GM12891 (cell line): ENCODE measurements at places on chromosomes 16 and 17.

DNA sequence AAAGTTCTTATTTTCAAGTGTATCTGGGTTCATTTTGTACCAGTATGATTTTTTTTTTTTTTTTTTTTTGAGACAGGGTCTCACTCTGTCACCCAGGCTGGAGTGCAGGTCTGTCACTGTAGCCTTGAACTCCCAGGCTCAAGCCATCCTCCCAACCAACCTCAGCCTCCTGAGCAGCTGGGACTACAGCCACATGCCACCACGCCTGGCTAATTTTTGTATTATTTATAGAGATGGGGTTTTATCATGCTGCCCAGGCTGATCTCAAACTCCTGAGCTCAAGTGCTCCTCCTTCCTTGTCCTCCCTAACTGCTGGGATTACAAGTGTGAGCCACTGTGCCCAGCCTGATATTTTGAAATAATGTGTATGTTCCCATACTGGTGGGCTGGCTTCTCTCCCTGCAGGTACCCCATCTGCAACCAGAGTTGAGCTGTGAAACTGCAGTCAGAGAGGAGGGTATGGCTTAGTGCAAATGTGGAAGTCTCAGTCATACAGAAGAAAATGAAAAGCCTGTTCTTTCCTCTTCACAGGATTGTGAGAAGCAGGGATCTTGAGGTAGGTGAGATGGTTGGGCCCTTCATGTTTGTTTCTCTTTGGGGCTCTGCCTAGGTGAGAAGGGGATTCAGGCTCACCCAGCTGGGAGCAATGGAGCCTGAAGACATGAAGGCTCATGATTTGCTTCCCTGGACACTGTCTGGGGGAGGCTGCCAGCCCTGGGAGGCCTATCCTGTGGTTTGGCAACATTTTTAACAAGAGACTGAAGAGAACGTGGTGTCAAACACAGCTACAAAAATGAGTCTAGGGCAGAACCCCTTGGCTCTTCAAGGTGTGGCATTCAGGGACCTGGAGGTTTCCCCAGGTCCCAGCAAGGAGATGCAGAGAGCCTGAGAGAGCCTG, 41.3 kb upstream of the SIAH1 start:
- no peak for DNase-seq

GRCh38 chr16:2664574-2664982, 17.7 kb upstream of the KCTD5 start:
- DNase-seq = no peak

DNA sequence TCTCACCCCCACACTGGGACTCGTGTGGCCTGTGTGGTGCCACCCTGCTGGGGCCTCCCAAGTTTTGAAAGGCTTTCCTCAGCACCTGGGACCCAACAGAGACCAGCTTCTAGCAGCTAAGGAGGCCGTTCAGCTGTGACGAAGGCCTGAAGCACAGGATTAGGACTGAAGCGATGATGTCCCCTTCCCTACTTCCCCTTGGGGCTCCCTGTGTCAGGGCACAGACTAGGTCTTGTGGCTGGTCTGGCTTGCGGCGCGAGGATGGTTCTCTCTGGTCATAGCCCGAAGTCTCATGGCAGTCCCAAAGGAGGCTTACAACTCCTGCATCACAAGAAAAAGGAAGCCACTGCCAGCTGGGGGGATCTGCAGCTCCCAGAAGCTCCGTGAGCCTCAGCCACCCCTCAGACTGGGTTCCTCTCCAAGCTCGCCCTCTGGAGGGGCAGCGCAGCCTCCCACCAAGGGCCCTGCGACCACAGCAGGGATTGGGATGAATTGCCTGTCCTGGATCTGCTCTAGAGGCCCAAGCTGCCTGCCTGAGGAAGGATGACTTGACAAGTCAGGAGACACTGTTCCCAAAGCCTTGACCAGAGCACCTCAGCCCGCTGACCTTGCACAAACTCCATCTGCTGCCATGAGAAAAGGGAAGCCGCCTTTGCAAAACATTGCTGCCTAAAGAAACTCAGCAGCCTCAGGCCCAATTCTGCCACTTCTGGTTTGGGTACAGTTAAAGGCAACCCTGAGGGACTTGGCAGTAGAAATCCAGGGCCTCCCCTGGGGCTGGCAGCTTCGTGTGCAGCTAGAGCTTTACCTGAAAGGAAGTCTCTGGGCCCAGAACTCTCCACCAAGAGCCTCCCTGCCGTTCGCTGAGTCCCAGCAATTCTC, 27.4 kb downstream of the STH start:
- DNase-seq = no peak

DNA sequence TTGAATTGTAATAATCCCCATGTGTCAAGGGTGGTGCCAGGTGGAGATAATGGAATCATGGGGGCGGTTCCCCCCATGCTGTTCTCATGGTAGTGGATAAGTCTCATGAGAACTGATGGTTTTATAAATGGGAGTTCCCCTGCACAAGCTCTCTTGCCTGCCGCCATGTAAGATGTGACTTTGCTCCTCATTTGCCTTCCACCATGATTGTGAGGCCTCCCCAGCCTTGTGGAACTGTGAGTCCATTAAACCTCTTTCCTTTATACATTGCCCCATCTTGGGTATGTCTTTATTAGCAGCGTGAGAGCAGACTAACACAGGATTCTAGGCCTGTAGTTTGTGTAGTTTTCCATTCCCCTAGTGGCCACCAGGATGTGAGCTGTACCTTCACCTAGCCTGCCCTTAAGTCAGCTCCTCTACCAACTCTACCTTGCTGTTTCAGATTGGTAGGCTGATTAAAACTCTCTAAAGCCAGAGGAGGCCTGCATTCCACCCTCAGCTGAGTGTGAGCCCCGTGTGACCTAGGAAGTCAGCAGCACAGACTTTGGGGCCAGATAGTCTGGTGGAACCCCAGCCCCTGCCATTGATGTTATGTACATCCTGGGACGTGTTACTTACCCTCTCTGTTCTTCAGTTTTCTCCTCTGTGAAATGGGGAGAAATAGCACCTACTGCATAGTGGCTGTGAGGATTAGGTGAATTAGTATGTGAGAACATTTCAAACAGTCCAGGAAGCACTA, 252.4 kb upstream of the CACNG5 start:
- DNase-seq = no peak

DNA sequence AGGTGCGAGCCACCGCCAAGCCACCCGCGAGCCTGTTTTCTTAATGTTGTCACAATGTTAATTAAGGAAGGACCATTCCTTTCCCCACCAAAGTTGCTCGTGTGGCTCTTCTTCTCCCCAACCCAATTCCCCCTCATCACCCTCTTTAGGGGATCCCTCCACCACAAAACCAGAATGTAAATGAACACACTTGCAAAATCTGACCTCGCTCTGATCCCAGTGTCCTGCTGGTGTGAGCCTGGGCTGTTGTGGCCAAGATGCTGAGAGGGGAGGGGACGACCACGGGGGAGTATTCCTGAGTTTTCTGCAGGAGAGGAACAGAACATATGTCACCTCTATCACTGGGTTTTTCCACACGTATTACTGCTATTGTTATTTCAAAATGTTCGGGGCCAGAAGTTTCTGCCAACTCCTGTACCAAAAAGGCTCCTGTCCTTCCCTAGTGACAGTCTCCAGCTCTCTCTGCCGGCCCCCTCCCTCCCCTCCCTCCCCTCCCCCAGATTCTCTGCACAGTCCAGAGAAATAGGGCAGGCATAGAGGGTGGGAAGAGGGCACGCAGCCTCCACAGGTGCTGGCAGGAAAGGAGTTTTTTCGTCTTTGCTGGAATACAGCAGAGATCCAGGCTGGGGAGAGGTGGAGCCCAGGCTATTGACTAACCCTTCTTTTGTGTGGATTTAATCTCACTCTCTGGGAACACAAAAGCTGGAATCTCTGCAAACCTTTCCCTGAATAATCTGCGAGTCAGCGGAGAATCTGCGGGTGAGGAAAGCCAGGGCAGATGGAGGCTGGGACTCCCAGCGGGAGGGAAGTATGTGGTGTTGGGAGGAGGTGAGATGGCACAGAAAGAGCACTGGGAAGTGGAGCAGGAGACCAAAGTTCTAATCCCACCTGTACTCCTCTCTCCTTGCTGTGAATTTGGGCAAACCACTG, 4.5 kb upstream of the CA4 start:
- no peak for DNase-seq

DNA sequence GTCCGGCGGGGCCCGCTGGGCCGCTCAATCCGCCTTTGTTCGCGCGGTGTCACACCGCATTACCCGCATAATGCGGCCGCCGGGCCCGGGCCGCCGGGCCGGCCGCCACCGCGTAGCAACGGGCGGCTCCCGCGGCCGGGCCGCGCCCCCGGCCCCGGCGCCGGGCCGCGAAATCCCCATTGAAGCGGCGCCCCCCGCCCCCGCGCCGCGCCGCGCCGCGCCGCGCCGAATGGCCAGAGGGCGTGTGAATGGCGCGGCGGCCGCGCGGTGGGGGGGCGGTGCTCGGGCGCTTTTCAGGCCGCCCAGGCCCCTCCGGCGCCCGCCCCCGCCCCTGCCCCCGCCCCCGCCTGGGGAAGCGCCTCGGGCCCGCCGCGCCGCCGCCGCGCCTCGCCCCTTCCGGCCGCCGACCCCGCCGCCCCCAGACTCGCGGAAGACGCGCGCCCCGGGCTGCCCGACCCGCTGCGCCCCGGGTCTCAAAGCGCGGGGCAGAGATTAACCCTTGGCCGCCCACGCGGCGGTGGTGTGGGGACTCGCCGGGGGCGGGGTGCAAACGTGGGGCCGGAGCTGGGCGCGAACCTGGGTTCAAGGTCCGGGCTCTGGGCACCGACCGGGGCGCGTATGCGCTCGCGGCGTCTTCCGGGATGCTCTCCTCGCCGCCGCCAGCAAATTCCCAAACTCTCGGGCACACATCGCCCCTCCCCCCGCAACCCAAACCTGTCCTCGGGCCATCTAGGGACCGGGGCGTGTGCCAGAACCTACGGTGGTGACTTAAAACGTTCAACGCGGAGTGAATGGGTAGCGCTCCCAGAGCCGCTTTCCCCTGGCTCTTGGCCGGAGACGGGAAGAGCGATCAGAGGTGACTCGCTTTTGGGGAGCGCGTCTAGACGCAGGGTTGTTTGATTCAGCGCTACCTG, 46.7 kb downstream of the WNT3 start:
- DNase-seq = no peak

GRCh38 chr17:17387498-17388362, 84.6 kb downstream of the NT5M start:
- no peak for DNase-seq

GRCh38 chr17:55175788-55176427, 88.9 kb upstream of the HLF start:
- no peak for DNase-seq

DNA sequence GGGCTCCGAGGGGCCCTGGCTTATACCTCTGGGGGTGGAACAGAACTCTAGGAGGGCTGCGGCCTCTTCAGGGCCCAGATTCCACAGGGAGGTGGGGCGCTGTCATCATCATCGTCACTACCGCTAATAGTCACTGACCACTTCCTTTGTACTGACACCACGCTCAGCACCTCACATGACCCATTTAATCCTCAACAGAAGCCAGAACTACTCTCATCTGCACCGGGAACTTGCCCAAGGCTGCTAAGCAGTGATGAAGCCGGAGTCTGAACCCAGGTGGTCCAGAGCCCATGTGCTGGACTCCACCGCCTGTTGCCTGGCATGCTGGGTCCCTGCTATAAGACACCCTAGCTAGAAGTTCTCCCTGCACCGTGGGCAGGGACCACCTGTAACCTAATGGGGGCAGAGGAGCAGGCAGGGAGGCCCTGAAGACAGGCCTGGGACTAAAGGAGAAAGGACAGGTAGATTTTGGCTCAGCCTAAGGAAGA, 12.0 kb downstream of the UNC13D start:
- no peak for DNase-seq

DNA sequence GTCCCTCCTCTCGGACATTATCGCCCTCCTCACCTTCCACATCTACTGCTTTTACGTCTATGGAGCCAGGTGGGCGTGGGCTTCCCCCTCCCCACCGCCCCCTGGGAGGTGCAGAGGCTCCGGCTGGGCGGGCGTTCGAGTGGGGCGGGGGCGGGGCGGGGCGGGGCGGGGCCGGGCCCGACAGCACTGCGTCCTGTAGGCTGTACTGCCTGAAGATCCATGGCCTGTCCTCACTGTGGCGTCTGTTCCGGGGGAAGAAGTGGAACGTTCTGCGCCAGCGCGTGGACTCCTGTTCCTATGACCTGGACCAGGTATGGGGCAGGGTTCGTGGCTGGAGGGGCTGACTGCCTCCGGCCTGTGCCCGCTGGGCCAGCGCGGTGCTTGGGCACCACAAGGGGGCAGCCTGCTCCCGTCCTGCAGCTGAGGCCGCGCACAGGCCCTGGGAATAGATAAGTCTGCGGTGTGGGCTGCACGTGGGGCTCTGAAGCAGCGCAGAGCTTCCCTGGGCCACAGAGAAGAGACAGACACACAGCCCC, 9.2 kb downstream of the PIGQ start:
- DNase-seq = peak; percentile 87

GRCh38 chr17:45748731-45749310, 35.3 kb upstream of the CRHR1 start:
- no peak for DNase-seq

- DNase-seq = no peak
Measured at GRCh38 chr17:77778636-77779489, 179.6 kb upstream of the TNRC6C start.

- DNase-seq = no peak
Measured at GRCh38 chr17:77281904-77282367, 141.2 kb downstream of the SEC14L1 start.

DNA sequence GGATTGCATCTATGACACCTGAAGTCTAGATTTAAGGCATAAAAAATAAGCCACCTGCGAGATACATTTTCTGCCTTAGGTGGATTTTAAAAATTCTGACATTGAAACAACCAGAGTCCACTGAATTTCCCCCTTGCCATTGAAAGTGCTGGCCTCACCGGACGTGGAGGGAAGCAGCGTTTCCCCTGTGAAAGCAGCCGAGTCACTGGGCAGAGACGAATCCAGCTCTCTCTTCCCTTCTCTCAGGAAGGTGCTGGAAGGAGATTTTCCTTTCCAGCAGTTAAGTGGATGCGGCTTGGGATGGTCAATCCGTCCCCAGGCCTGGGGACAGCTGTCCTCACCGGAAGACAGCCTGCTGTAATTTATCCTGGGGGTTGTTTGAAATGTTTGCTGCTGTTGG, 270.9 kb upstream of the FOXF1 start:
- DNase-seq = no peak

DNA sequence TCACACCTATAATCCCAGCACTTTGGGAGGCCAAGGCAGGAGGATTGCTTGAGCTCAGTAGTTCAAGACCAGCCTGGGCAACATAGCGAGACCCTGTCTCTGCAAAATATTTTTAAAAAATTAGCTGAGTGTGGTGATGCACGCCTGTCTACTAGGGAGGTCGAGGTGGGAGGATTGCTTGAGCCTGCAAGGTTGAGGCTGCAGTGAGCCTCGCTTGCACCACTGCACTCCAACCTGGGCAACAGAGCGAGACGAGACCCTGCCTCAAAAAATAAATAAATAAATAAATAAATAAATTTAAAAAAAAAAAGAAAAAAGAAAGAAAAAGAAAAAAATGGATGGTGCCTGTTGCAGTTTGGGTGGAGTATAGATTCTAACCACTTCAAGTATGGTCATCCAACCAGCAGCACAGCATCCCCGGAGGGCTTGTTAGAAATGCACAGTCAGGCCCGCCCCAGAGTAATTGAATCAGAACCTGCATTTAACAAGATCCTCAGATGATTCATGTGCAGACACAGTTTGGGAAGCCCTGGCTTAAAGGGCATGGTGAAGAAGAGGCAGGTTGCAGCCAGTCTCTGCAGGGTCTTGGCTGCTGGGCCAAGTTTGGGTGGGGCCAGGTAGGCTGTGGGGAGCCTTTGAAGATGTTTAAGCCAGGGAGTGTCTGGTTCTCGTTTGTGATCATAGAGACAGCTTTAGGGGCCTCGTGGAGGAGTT, 40.8 kb downstream of the MRC2 start:
- no peak for DNase-seq

- DNase-seq = peak; percentile 86
Measured at GRCh38 chr17:50626037-50626574, 8.6 kb upstream of the ABCC3 start.
